ENCODE measurements at places on chromosomes 1 and 21.

- DNase-seq = peak; percentile 36
Measured at GRCh38 chr21:36028127-36029069, 31.9 kb downstream of the SETD4 start.

GRCh38 chr1:116122955-116123757 lies 12.0 kb downstream of the MAB21L3 start:
- no peak for DNase-seq

GRCh38 chr1:84365225-84366221 lies 32.8 kb upstream of the DNASE2B start:
- DNase-seq = no peak

GRCh38 chr1:221940631-221941030 lies 198.7 kb upstream of the DUSP10 start:
- no peak for DNase-seq

All from C1 segment of cervical spinal cord (tissue), 14 donors.